Naive thymus-derived CD8-positive, alpha-beta T cell (primary cell): ENCODE measurements at places on chromosomes 2 and 18.

DNA sequence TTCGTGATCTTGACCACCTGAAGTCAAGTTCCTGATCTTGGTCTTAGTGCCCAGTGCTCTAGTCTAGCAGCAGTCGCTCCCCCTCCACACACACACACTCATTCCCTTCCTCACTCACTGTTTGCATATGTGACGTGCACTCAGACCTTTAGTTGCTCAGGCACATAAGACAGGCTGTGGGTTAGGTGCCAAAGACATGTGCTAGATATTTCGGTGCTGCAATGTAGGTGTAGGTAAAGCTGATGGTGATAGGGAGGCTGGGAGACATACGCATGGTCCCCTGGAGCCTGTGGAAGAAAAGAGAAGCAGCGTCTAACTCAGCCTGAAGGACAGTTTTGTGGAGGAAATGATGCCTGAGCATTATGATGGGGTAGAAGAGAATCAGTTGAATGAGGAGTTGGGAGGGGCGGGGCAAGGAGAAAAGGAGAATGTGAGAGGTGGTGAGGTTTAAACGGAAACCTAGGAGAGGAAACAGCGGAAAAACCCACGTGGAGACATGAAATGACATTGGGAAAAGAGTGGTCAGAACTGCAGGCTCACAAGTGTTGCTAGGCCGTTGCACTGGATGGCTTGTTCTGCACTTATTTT, 3.8 kb downstream of the TTC39C start:
- DNase-seq = no peak

- no peak for DNase-seq
These were observed 29.5 kb downstream of the RAB31 start for GRCh38 chr18:9737472-9738121.

DNA sequence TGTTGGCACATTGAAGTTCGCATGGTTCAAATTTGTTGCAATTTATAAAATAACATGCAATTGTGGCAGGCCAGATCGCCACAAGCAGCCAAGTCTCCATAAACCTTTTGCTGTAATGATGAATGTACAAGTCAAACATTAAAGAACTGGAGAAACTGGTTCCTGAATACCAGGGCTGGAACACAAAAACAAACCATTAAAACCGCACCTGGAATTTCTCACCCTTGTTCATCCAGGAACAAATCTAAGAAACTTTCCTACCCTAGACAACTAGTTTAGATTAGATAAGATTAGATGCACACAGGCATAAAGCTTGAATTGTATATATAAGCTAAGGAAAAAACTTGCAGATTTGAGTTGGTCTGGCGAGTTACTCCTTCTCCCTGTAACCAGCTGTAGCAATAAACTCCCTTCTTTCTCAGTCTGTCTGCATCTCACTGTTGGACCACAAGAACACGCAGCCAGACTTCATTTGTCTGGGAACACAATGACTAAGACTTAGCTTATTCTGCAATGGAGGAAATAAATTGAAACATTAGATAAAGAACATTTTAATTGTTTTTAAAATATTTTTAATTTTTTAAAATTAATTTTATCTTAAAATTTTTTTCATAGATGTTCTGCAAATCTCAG, 1835.5 kb upstream of the LRRTM1 start:
- no peak for DNase-seq

DNA sequence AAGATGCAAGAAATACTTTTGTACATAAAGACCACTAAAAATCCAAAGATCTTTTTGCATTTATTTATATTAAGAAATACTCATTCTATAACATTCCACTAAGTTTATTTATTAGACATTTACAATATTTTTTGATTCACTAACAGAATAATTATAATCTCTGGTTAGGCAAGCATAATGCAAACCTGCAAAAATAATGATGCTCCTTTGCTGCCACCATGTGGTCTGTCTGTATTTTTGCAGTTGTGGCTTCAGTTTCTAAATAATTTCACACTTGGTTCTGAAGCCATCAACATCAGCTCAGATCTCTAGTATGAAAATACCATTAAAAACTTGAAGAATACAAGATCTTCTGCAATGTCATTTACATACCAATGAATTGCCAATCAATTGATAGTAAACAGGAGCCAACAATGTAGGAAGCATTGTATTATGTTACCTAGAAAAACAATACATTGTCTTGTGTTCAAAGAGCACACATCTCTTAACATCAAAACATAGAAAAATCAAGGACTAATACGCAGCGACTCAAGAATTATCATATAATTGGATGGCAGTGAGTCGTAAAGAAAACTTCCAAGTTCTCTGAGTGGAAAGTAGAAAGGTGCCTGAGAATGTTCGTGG, 28.8 kb upstream of the WDR75 start:
- DNase-seq = peak; percentile 61

DNA sequence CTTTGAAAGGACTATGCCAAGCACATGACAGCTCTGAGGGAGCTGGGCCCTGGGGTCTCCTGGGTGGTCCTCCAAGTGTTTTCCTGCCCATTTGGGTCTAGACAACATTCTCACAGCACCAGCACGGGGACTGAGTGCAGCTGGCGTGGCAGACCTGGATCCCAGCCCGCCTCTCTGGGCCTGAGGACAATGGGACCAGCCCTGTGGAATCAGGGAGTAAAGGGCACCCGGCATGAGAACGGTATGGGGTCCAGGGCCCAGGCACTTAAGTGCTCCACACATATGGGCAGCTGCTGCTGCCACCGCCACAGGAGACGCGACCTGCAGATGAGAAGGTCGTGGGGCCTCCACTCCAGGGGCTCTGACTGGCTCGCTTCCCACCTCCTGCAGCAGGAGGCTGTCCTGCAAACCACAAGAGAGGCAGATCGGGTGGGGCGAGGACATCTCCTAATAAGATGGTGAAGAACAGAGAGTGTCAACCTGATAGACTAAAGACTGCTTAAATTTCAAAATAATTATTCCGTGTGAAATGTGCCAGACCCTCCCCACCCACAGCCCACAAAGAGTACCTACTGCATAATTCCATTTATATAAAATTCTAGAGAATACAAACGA, 46.3 kb downstream of the FAM178B start:
- no peak for DNase-seq

DNA sequence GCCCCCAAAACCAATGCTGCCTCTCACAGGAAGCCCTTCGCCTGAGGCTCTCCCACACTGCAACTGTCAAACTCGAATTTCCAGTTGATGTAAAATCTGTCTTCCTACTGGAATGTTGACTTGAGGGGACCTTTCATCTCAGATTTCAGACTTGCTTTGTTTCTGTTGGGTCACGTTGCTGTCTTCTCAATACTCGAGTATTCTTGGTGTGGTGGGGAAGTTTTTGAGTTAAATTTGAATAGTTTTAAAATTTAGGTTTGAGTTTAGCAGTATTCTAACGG, 50.8 kb downstream of the AGAP1 start:
- no peak for DNase-seq

GRCh38 chr2:99088017-99088416, 53.5 kb upstream of the C2orf15 start:
- DNase-seq = no peak

DNA sequence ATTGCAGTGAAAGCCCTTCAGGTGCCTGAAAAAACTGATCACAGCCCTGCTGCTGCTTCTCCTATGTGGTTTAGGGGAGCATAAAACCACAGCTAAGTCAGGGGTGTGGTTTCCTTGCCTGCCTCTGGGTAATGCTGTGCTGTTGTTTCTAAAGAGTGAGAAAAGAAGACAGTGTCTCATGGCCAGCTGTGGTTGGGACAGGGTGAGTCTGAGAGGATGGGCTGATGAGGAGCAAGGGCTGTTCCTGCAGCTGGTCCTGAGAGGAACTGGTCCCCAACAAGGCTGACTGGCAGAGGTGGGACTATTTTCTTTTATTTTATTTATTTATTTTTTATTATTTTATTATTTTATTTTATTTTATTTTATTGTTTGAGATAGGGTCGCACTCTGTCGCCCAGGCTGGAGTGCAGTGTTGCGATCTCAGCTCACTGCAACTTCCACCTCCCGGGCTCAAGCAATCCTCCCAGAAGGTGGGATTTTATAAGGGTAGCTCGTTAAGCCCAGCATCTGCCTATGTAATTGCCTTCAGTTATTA, 236.7 kb downstream of the FHOD3 start:
- no peak for DNase-seq

DNA sequence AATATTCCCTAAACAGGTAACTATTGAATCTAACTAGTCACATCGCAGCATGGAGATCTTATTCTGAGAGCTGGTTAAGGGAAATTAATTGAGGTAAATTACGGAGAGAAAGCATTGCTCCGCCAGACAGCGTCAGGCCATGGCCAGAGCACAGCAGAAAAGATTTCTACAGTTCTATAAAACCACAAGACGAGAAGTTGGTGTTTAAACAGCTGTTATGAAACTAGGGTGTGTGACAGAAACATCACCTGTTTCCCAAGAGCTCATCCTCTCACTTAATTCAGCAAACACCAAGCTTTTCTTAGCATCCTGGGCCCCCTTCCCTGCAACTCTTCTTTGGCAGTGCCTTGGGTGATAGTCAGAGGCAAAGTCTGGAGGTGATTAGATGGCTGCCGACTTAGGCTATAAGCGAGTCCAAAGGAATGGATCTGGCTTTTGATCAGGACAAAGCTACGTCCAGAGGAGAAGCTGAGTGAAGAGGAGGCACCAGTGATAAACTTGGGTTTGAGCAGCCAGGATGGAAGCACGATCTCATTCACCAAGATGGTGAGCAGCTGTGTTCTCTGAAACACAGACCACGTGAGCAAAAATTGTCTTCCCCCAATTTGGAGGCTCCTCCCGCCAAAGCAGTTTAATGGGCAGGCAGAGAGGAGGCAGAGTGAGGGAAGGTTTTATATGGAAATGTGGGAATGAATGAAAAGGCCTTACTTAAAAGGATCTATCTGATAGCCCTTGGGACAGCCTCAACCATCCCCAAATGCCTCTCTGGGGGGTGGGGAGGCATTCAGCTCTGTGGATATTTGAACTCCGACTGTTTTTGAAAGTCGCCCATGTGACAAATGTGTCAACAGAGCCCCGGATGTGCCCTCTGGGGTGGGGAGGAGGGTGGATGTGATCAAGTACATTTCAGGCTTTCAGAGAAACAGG, 57.8 kb downstream of the PKDCC start:
- peak; percentile 53 for DNase-seq
